Forelimb muscle (tissue), 1 donor: ENCODE measurements at places on chromosomes 2 and 18.
A peak's percentile ranks its signal among the peaks of the same experiment; 100 is the strongest.

DNA sequence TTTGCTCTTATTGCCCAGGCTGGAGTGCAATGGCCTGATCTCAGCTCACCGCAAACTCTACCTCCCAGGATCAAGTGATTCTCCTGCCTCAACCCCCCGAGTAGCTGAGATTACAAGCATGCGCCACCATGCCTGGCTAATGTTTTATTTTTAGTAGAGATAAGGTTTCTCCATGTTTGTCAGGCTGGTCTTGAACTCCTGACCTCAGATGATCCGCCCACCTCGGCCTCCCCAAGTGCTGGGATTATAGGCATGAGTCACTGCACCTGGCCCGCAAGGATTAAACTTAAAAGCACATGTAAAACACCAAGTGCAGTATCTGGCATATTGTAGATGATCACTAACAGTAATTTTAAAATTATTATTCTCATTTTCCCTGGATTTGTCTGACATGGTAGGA lies 72.9 kb downstream of the C1QL2 start:
- no peak for DNase-seq

DNA sequence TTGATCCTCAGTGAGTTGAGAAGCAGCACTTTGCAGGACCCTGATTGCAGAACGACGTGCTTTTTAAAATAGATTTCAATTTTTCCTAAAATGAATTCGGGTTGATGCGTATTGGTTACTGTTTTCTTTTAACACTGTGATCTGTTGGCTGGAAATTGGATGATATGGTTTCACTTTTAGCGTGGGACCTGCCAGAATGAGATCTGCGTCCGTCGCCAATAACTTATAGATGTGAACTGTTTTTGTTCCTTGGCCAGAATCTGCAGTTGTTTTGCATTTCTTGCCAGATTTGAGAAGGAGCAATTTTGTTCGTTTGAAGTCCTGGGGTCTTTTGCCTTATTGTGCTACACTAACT lies 703 bp downstream of the UGGT1 start:
- no peak for DNase-seq

DNA sequence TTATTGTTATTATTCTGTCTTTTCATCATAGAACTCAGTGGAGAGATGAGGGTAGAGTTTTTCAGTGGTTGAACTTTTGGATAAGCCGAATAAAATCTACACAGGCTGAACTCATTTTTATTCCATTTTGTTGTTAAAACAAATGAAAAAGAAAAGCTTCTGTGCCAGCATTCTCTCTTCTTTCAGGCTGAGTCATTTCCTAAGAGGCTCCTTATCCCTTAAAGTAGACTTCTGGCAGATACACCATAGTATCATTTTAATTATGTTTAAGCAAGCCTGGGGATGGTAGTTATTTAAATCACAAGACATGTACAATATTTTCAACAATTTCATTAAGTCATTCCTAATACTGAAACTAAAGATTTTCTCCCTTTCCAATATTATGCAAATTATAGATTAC lies 1364.0 kb upstream of the NRXN1 start:
- DNase-seq: peak; percentile 54

DNA sequence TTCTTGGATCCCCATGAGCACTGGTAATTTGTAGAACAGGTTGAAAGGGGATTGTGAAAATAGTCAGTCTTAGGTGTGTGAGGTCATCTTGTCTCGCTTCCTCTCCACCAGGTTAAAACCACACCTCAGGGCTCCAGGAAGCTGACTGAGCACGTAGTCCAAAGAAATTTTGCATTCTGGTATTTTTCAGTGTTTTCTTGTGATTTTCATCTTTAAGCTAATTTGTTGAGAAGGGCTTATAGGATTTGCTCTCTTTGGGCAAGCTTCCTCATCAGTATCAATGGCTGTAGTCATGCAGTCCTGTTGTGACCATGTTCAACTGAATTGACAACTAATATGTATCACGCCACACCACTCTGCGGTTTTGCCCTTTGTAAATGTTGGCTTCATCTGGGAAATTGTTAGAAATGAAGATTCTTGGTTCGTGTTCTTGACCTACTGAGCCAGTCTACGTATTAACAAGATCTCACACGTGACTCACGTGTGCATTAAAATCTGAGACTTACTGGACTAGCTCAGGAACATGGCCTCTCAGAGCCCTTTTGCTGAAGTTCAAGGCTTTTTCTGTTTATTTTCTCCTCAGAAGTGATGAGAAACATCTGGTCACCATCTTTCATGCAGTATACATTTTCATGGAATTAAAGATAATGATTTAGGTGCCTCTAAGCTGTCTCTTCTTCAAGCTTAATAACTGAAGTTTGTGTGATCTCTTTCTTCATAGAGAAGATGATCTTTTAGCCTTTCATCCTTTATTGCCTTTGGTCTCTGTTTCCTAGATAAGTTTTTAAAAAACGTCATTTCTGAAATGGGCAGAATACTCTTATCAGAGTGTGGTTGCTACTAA lies 32.8 kb downstream of the FMNL2 start:
- no peak for DNase-seq

- no peak for DNase-seq
Measured at GRCh38 chr2:46610021-46610420, 130.7 kb downstream of the TMEM247 start.

- no peak for DNase-seq
Measured at GRCh38 chr2:118122594-118123281, 34.5 kb downstream of the INSIG2 start.

- DNase-seq: no peak
Measured at GRCh38 chr18:49520661-49521145, 33.7 kb upstream of the C18orf32 start.

GRCh38 chr2:213959589-213959988 lies 451.3 kb upstream of the VWC2L start:
- DNase-seq: no peak

DNA sequence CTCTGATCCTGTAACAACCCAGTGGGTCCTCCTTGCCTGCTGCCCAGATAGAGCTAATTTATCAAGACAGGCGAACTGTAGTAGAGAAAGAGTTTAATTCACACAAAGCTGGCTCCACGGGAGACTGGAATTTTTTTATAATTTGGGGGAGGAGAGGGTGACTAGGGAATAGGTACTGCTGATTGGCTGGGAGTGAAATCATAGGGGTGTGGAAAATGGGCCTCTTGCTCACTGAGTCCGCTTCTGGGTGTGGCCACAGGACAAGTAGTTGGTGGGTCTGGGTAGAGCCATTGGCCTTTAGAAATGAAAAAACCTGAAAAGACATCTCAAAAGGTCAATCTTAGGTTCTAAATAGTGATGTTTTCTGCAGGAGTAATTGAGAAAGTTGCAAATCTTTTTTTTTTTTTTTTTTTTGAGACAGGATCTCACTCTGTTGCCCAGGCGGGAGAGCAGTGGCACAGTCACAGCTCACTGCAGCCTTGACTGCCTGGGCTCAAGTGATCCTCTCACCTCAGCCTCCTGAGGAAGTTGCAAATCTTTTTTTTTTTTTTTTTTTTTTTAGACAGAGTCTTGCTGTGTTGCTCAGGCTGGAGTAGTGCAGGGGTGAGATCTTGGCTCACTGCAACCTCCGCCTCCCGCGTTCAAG lies 14.4 kb upstream of the UGGT1 start:
- no peak for DNase-seq

- no peak for DNase-seq
Measured at GRCh38 chr18:69980982-69981804, 33.5 kb upstream of the CD226 start.

DNA sequence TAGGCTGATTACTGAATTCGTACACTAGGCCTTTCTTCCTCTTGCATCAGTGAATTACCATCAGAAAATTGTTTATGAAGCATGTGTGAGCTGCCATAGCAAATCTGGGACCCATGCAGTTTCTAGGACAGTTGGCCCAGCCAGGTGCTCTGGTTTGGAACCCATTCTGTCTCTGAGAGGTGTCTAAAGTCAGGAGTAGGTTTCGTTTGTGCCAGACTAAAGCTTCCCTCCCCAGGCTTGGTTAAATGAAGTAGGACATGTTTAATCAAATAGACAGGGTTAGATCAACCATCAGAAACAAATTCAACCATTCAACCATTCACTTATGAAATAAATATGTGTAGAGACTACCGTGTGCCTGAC lies 176.9 kb downstream of the ALPK2 start:
- no peak for DNase-seq

DNA sequence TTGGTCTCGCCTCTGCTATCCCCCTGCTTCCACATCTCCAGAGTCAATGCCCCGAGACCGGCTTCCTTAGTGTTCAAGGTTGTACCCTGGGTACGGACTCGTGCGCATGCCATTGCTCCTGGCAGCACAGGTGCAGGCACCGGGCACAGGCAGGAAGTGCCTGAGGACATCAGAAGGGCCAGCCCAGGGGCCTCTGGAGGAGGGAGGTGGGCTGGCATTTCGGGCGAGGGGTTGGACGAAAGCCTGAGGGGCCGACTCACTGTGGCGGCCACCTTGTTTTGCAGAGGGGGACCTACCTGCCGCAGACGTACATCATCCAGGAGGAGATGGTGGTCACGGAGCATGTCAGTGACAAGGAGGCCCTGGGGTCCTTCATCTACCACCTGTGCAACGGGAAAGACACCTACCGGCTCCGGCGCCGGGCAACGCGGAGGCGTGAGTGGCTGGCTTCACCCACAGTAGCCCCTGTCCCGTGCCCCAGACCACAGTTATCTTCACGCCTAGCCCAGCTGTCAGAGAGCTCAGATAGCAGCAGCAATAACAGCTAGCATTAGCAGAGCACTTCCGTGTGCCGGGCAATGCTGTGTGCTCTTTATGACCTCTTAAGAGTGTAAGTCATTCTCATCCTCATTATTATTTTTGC lies 12.5 kb downstream of the ITM2C start:
- no peak for DNase-seq

DNA sequence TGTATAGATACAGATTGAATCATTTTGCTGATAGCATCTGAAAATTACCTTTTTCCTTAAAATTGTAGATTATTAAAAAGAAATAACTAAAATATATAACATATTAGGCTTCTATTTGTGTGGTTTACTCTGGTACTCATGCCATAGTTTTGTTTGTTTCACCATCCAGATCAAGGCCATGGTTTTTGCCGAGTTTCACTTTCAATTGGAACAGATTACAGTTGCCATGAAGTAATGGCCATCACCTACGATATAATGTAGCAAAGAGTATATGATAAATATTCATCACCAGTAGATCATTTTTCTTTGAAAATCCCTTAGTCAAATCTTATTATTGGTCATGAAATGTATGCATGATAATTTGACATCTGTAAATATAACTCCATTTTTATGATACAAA lies 11.9 kb upstream of the DNAH7 start:
- DNase-seq: no peak

GRCh38 chr18:62625019-62625418 lies 90.3 kb upstream of the PHLPP1 start:
- DNase-seq: peak; percentile 51

GRCh38 chr18:22538426-22538825 lies 120.7 kb upstream of the CTAGE1 start:
- no peak for DNase-seq

- no peak for DNase-seq
Measured at GRCh38 chr2:43391201-43391877, 164.9 kb upstream of the ZFP36L2 start.

GRCh38 chr2:36952748-36953197 lies 13.6 kb downstream of the STRN start:
- DNase-seq: no peak

DNA sequence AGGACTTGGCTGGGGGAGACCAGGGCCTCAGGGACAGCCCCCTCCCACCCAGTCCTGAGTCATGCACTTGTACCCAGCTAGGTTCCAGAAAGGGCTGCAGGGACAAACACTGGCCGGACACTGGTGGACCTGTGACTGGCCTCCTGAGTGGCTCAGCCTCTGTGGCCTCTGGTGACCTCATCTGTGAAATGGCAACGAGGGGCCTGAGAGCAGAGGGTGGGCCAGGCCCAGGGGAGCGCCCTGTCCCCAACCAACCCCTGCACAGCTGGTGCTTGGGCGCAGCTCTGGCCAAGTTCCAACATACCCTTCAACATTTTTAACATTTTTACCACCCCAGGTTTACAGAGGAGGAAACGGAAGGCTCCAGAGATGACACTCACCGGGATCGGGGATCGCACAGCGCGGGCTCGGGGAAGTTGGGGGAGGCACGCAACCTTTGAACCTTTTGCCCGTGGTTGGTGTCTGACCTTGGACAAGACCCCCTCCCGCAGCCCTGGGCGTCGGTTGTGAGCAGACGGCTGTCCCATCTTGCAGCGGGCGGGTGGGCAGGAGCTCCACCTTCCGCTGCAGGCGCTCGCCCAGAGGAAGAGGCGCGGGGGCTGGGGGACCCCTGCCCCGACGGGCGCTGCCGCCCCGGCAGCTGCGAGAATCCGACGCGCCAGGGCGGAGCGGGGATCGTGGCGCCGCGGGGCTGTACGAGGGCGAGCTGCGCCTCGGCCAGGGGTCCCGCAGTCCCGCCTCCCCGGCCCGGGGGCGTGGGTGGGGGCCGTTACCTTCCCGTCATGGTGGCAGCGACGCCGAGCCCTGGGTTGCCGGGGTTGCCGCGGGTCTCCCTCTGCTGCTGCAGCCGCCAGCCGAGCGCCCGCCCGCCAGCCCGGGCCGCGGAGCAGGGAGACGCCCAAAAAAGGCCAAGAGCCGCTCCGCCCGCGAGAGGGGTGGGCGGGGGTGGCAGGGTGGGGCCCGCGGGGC lies 805 bp downstream of the LIMS2 start:
- no peak for DNase-seq

GRCh38 chr18:44766450-44766849 lies 85.8 kb downstream of the SETBP1 start:
- DNase-seq: no peak

GRCh38 chr2:201881741-201882140 lies 75.4 kb downstream of the CDK15 start:
- no peak for DNase-seq

DNA sequence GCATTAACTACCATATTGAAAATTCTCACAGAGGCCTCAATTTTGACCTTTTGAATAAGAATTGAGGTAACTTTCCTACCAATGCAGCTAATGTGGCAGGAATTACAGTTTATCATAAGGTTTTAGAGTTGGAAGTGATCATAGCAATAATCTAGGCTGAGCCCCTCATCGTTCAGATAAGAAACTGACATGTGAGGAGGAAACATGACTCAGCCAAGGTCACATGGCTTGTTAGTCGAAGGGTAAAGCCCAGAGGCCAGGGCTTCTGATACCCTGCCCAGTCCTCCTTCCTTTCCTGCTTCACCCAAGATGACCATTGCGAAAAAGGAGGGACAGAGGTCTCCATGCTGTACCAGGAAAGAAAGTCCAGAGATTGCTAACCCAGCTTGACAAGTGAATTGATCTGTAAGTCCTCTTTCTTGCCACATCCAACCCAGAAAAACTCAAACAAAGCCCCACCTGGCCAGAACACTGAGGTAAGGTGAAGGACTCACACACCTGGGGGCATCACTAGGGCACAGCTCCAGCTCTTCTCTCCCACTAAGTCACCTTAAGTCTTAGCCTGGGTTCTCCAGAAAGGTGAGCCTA lies 174.8 kb downstream of the EN1 start:
- no peak for DNase-seq

- DNase-seq: no peak
Measured at GRCh38 chr2:37168217-37168981, 11.6 kb upstream of the EIF2AK2 start.

DNA sequence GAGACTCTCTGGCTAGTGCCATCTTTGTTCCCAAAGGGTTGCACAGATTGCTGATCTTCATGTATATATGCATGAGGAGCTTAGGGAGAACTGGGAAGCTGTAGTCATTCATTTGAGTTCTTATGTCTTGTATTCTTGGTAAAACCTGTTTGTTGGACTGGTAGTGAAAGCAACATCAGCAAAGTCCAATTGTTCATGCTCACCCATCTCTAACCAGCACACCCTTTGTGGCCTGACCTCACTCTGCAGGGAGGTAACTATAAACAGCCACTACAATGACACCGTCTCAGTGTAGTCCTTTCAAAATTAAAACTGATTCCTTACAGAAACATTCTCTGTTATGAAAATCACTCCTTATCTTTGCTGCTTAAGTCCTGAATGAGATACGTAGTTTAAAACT lies 13.9 kb upstream of the LMAN1 start:
- DNase-seq: no peak

GRCh38 chr2:112029164-112029563 lies 25.9 kb upstream of the TMEM87B start:
- no peak for DNase-seq
